ENCODE measurements at places on chromosomes 4 and X.

GRCh38 chrX:55357236-55357635 is 92.5 kb upstream of the PAGE3 start:
- no peak for DNase-seq

DNA sequence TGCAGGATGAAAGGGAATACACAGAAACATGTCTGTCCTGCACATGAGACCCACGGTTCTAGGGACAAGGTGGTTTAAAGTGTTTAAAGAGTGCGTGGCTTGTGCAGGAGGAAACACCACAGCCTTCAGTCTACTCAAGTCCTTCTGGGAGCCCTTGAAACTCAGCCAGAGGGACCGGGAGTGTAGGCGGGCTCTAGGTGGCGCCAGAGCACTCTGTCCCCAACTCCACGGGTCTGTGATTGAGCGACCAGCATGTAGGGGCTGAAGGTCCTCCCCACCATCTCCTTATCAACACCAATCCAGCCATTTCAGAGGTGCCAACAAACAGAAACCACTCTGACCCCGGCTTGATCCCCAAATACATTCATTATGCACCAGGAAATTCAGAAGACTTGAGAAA is 82.0 kb upstream of the CLDN34 start:
- DNase-seq = peak; percentile 43

GRCh38 chrX:131861088-131861787 is 161.9 kb upstream of the STK26 start:
- DNase-seq = no peak

GRCh38 chrX:115031989-115032388 is 14.6 kb upstream of the IL13RA2 start:
- no peak for DNase-seq

GRCh38 chr4:95580226-95580625 is 31.5 kb upstream of the UNC5C start:
- DNase-seq = no peak

DNA sequence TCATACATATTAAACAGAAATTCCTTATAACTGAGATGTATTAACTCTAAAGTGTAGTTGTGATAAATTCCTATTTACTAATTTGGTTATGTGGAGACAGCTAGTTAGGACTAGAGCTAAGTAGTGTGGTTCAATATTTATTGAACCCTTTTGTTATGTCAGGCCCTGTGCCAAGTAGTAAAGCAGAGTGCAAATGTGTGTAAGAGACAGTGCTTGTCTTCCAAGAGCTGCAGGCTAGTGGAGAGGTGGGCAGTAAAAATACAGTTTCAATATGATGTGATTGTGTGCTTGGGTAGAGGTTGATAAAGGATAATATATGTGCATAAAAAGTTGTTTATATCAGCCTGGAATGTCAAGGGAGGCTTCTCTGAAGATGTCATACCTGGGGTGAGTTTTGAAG is 80.0 kb downstream of the TBC1D19 start:
- no peak for DNase-seq

- no peak for DNase-seq
These were observed 3.1 kb upstream of the CYSLTR1 start for GRCh38 chrX:78330540-78330939.

GRCh38 chrX:125850693-125851092 is 315.4 kb downstream of the DCAF12L2 start:
- DNase-seq = no peak

DNA sequence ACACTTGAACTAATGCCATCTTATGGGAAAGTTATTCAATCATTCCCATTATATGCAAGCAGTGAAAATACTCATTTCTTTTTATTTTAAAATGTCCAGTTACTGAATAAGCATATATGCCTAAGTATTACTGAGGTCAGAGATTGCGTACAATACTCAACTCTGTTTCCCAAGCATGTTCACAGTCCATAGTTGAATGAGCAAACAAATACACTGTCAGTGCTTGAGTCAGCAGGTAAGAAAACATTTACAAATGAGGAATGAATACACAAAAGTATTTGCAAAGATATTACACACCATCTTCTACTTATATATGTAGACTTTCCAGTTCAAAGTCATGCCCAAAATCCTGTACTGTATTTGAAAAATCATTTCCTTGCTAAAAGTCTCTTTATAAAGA is 74.1 kb downstream of the TSPAN5 start:
- DNase-seq = no peak

- no peak for DNase-seq
These were observed 147.7 kb downstream of the GASK1B start for GRCh38 chr4:158025131-158025530.

DNA sequence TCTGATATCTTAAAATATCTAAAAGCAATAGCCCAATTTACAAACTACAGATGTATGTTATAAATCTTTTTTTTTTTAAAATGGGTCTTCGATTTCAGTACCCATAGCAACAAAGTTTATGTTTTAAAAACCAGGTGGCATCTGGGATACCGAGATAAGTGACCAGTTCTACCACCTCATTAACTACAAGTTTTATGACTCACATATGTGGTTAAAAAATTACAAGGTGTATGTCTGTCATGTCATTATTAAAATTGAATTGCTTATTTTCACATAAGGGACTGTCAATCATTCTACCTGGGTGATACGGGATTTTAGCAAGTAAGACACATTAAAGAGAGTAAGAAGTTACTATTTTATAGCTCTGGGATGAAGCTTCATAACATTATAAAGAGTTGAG is 192.0 kb upstream of the ETNPPL start:
- DNase-seq = no peak

- no peak for DNase-seq
These were observed 20.4 kb upstream of the RAB40A start for GRCh38 chrX:103539695-103540094.

DNA sequence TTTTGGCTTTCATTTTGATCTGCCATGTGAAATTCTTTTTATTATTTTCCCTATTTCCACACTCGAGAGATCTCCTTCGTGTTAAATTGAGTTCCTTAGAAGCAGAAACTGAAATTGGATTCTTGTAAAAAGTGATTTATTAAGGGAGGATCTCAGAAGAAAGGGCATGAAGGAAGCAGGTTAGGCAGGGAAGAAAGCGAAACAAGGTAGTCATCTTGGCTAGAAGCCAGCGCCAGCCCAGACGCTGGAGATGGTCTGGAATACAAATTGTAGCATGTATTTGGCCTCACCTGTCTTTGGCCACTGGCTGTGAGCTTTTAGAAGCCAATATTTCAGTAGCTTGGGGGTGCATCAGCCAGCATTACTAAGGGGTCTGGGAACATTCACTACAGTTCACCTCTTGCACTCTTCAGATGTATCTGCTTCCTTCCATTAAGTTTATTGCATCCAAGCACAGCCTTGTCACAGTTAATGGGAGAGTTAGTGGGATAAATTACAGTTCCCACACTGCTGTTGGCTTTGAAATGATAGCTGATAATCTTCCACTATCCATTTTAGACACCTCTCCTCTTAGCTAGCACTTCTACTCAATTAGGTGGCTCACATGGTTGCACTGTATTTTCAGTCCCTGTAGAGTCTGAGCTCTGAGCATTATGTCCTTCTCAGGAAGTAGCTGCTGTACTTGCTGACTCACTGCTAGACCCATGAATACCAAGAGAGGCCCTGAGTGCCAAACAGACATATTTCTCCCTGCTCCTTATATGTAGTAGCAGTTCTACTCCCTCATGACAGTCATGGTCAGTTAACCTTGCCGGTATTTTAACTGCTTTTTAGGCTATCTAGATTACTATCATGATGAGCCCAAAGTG is 14.6 kb downstream of the GRXCR1 start:
- no peak for DNase-seq

DNA sequence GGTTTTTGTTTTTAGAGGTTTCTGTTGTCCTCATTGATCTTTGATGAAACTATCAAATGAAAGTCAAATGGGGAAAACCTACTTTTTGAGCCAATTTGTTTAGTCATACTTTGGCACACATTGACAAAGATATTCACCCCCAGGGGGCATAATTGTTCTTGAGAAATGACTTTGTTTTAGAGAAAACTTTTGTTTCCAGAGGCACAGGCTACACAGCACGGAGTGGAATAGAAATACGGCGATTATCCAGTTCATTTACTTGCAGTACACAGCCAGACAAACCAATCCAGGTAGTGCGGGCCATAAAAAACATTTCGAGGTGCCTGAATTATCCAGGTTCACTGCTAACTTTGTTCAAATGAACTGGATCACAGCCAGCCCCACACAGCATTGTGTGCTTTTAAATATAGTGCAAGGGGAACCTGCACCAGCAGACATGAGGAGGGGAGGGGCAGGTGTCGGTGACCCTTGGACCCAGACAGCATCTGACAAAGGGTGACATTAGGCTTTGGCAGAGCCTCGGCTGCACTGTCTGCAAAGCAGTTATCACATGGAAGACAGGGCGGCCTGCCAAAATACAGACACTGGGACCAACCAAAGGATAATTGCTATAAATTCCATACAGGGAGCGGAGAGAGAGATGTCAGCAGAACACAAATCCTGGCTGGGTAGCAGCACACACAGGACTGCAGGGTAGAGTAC is 179.6 kb upstream of the NOCT start:
- no peak for DNase-seq

DNA sequence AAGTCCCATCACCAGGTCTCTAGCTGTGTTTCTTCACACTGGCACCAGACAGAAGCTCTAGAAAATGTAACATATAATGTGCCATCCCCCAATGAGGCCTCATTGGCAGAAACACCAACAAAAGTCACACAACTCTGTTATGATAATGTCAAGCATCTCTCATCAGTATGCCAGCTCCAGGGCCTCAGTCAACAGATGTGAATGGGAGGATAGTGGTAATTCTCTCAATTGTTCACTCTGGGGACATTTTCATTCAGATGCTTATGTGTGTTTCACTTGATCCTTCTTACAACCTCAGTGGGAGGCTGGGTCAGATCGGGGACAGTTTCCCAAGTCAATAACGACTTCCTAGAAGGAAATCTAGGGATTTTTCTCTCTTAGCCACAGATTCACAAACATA is 57.5 kb upstream of the SCOC start:
- DNase-seq = no peak

GRCh38 chrX:112803060-112803459 is 37.6 kb downstream of the AMOT start:
- no peak for DNase-seq

DNA sequence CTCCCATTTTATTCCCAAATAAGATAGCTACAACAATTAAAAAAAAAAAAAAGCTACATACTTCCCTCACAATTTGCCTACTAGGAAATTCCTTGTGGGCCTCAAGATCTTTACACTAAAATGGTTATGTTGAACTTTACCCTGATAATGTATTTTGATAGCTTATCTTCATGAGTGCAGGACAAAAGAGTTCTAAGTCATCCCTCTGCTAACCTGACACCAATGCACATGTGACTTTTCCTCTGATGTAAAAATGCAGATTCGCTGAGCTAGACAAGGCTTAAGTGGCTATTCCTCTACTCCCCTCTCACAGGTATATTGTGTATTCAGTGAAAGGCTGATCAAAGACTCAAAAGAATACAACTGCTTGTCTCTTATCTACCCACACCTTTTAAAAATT is 22.5 kb downstream of the ELF2 start:
- no peak for DNase-seq

DNA sequence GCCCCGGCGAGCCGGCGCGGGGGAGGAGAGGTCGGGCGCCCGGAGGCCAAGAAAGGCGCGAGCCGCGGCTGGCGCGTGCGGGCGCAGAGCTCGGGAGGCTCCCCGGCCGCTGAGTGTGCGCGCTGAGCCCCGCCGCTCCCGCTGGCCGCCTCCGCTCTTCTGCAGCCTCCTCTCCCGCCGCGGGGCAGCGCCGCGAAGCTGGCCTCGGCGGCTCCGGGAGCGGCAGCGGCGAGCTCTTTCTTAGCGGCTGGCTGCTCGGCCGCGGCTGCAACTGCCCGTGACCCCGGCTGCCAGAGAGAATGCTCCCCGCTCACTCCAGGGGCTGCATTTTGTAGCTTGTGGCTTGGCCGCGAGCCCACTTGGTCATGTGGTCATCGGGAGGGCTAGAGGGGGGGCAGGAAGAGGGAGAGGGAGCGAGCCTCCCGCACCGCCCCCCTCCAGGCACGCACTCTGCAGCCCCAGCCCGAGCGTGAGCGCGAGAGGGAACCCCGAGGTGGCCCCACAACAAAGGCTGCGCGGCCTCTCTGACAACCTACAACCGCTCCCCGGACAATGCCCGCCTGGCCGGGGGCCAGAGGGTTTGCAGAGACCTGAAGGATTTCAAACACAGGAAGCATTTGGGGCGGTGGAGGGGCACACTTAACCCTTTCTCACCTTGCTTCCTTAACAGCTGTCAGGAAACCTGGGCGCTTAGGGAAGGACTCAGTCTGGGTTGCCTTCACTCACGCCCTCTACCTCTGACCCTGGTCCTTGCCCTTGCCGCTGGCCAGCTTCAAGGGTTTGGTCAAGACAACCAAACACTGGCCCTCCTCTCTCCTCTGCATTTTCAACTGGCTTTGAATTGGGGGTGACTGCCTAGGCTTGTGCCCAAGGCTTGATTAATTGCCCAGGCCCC is at the start of gene APLN:
Gene APLN, minus strand, starts transcription at position 305 of the 895 bp plus-strand sequence. CDS start 326 bp downstream, outside the sequence.
- no peak for DNase-seq

GRCh38 chrX:107736781-107737531 is 38.6 kb downstream of the TSC22D3 start:
- DNase-seq = no peak

- DNase-seq = no peak
These were observed 208.7 kb downstream of the PDGFC start for GRCh38 chr4:156762851-156763250.

DNA sequence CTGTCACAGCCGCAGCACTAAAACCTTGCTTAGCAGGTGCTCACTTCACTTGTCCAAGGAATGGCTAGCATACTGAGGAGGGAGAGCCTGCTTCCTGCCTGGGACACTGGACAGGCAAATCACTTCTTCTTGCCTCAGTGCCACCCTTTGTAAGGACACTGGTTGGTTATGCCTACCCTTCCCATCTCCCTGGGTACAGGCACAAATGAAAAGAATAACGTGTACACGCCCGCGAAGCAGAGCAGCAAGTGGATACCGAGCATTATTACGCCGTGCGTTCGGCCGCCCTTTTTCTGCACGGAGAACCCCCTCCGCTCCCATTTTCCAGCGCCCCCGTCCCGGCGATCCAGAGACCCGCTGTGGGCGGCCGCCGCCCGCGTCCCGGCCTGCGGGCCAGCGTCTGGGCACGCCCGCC is 338 bp upstream of the KLHL2 start:
- DNase-seq = no peak

DNA sequence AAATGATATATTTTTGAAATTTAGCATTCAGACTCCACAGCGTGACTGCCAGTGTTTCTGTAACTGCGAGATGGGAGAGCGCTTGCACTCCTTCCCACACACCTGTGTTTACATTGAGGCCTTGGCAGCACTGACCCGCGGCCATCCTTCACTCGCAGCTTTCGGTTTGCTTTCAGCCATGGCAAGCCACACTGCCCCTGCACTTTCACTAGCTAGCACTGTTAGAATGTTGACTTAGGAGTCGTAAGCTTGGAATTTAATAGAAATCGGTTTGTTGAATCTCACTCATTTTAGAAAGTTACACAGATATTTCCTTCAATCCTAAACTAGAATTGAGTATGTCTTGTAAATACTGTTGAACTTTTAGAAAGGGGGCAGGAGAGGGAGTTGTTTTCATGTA is 136.2 kb downstream of the CFAP299 start:
- no peak for DNase-seq

DNA sequence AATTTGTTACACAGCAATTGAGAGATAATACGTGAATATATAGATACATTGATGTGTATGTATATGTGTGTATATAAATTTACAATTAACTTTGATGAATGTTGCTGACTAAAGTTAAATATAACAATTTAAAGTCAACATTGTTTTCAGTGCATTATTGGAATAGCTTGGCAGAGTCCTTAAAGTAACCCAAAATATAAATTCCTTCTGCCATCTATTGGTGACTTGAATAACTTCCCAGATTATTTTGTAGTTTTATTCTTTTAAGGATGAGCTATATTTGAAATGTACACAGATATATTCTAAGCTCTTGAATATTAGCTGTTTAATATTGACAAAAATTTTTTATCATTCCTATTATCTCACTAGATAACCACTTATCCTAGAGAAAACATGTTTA is 298.2 kb upstream of the FSTL5 start:
- DNase-seq = no peak
